CD4-positive, alpha-beta T cell treated with Interleukin-17A for 1 hour (primary cell): ENCODE measurements at places on chromosomes 1 and 21.

GRCh38 chr21:45590246-45590725, 48.0 kb upstream of the SLC19A1 start:
- peak; percentile 69 for DNase-seq

GRCh38 chr21:14926186-14926585, 138.6 kb downstream of the NRIP1 start:
- DNase-seq: no peak

DNA sequence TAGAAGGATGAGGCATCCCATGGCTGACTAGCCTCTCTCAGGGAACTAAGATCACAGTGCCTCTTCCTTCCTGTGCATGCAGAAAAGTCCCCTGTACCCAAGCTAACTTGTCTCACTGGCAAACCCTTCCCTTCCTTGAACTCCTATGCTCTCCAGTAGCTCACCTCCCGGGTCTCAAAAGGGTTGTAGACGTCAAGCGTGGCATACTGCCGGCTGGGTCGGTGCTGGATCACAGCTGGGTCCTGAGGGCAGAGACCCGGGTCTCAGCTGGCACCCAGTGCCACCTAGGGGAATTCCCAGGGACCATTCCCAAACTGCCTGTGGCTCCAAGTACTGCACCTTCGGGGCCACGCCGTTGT, 688 bp downstream of the SCAMP3 start:
- DNase-seq: peak; percentile 34

GRCh38 chr1:20070357-20070756, 363 bp downstream of the PLA2G5 start:
- DNase-seq: no peak

- no peak for DNase-seq
Observed at GRCh38 chr1:68963353-68963752, 466.5 kb upstream of the DEPDC1 start.

GRCh38 chr1:232166942-232167341, 463.0 kb downstream of the SIPA1L2 start:
- no peak for DNase-seq

DNA sequence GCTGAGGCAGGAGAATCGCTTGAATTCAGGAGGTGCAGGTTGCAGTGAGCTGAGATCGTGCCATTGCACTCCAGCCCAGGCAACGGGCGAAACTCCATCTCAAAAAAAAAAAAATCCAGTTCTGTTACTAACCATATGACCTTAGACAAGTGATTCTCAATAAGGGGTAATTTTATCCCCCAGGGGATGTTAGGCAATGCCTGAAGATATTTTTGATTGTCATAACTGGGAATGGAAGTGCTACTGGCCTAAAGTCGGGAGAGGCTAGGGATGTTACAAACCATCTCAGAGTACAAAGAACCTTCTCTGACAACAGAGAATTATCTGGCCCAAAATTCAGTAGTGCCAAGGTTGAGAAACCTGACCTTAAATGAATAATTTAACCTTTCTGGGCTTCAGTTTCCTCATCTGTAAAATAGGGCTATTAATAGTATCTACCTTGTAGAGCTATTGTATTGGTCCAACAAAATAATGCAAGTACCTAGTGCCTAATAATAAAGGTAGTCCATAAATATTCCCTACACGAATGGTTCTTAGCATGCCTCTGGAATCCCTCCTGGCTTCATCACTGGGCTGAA, 5.8 kb upstream of the LMNA start:
- no peak for DNase-seq

GRCh38 chr1:115829023-115829674, 11.8 kb downstream of the NHLH2 start:
- no peak for DNase-seq

GRCh38 chr1:190183588-190183987, 294.1 kb downstream of the BRINP3 start:
- DNase-seq: no peak

DNA sequence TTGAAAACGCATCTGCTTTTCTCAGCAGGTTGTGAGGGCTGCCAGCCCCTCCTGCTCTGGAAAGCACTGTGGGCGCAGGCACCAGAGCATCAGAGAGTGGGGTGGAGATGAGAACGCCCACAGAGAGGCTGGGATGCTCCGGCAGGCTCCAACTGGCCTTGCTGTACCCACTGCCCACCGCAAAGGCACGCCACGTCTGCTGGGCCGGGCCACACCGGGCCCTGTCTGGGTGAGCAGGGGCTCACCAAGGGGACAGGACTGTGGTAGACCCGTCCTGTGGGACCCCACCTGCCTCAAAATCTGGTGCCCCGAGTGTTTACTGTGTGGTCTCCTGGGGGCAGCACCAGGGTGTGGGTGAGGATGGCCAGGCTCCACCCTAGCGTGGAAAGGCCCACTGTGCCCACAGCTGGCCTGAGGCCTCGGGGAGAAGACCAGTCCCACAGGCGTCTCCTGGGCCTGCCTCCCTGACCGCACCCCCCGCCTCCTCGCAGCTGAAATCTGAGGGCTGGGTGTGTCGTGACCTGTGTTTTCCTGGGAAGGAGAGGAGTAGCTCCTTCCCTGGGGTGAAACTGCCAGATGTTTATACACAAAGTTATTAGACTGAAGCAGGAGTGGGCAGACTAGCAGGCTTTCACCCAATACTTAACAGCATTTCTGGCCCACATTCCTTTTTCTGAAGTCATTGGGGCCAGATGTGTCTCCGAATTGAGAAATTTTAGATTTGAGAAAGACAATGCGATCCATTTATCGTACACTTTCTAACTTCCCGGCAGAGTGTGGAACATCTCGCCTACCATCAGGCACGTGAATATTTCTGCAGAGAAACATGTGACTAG, 53.8 kb downstream of the STUM start:
- no peak for DNase-seq

- no peak for DNase-seq
Observed at GRCh38 chr1:24139222-24139489, 3.8 kb downstream of the IL22RA1 start.

- DNase-seq: no peak
Observed at GRCh38 chr1:6857831-6858230, 72.6 kb downstream of the CAMTA1 start.

DNA sequence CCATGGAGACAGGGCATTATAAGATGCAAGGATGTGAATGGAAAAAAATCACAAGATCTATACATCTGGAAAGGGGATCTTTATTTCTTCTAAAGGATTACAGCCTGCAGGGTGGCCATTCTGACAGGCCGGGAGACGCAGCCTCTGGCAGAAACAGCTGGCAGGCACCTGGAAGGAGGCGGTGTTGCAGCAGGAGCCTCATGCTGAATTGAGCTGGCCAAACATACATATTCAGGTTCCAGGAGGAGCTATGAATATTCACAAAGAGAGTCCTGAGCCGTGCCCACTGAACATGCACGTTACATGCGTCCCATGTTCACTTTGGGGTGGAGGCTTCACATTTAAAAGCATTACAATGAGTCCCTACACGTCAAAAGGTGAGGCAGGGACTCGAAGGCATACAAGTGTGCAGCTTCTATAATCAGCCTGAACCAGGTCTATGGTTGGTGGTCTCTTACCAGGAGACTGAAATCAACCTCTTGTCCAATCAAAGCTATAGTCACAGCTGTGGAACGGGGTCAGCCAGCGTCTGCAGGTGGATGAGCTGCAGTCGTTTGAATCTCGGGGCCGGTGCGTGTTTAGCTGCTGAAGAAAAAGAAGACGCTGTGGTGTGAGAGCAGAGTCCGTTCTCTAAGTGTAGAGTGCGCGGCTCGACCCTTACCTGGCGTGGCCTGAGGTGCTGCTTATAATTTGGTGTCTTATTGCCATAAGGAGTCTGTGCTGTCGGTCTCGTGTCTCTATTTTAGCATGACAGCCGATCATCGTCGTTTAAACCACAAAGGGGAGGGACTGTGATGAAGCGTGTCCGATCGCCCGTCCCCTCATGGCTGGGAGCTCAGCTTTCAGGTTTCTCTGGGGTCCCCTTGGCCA, 183.0 kb downstream of the ETS2 start:
- no peak for DNase-seq

GRCh38 chr1:241640867-241641622, 876 bp upstream of the CHML start:
- DNase-seq: no peak

DNA sequence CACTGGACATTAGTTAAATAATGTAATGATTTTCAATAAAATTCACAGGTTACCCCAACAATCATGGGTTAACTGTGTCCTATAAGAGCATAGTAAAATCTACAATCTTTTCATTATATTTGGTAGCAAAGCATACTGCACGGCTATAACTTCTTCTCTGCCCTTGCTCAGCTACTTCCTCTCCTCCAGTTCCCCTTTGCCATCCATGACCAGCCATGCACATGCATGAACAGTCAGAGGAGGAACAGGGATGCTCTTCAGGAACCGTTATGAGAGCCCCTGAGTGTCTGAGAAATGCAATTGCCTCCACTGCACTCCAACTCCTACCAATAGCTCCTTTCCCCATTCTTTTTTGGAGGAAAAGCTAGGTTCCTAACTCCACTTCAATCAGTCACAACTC, 646.7 kb downstream of the LTN1 start:
- DNase-seq: no peak

GRCh38 chr1:170290276-170290675, 144.5 kb downstream of the NTMT2 start:
- no peak for DNase-seq

GRCh38 chr1:6420454-6421042, 829 bp upstream of the HES2 start:
- DNase-seq: no peak

GRCh38 chr21:35333831-35334618, 284.9 kb upstream of the RUNX1 start:
- DNase-seq: no peak

DNA sequence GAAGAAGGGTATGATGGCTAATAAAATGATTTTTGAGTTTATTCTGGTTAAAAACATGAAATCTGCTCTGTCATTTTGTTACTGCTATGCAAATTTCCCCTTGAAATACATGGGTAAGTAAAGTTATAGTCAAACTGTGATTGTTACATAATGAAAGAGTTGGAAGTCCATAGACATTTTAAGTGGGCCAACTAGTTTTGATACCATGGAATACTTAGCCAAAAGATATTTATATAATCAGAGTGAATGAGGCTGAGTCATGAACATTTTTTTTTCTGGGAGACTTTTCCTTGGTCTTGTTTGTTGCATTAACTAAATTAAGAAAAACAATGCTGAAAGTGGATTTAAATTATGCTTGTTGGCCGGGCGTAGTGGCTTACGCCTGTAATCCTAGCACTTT, 58.2 kb upstream of the MPC2 start:
- no peak for DNase-seq

DNA sequence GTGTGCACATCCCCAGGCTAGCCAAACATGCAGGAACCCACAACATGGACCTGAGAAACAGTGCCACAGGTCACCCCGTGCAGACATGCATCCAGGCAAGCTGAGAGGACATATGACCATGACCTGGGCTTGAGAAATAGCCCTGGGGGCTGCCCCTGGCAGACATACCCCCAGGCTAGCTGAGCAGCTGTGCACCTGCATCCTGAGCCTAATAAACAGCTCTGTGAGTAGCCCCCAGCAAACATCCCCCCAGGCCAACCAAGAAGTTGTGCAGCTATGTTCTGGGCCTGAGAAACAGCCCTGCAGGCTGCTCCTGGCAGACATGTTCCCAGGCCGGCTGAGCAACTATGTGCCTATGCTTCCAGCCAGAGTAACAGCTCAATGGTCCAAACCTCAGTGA, 14.5 kb downstream of the OLFML3 start:
- no peak for DNase-seq

DNA sequence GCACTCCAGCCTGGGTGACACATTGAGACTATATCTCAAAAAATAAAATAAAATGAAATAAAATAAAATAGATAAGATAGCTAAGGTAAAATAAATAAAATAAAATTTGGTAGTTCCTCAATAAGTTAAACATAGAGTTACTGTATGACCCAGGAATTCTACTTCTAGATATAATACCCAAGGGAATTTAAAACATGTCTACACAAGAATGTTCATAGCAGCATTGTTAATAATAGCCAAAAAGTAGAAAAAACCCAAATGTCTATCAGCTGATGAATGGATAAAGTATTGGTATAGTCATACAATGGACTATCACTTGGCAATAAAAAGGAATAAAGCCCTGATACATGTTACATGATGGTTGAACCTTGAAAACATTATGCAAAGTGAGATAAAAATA, 47.8 kb downstream of the CEP350 start:
- DNase-seq: no peak

- no peak for DNase-seq
Observed at GRCh38 chr1:6508154-6508815, 16.8 kb upstream of the PLEKHG5 start.

DNA sequence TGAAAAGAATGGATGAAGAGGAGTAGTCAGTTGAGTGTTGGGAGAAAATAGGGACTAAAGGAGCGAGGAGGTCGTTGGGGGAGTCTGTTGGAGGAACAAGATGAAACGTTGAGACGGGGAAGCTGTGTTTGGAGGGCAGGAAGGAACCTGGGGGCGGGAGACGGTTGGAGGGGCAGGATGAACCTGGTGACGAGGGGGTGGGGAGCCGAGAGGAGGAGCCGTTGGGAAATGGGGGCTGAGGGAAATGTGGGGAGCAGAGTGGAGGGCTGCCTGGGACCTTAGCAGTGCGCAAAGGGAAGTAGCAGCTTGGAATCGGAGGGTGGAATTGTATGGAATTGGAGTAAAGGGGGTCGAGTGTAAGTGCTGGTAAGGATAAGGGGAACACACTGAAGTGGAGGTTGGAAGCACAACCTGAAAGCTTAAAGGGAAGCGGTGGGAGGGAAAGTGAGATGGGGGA, 630 bp downstream of the MTF2 start:
- DNase-seq: peak; percentile 29

GRCh38 chr1:37752583-37753471, 12.1 kb downstream of the EPHA10 start:
- peak; percentile 6 for DNase-seq

- no peak for DNase-seq
Observed at GRCh38 chr1:203250911-203251310, 21.4 kb upstream of the CHIT1 start.

DNA sequence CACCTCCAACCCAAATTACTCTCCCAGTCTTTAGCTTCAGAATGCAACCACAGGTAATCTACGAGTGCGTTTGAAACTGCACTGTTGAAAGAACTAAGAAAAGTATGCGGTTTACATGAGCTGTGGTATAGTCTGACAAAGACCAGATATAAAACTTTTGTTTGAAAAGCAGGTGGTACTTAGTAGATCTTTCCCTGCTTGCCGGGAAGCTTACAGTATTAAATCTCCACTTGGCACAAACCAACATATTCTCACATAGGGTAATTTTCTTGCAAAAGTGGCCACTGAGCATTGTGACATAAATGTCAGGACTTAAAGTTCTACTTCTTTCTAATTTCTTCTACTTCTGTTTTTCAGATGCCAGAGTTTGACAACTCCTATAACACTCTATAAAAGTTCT, 8.4 kb downstream of the RGS2 start:
- no peak for DNase-seq

GRCh38 chr1:26991310-26992116, 2.0 kb upstream of the TRNP1 start:
- no peak for DNase-seq
